ENCODE measurements at places on chromosomes 16 and 17.
A peak's percentile ranks its signal among the peaks of the same experiment; 100 is the strongest.

DNA sequence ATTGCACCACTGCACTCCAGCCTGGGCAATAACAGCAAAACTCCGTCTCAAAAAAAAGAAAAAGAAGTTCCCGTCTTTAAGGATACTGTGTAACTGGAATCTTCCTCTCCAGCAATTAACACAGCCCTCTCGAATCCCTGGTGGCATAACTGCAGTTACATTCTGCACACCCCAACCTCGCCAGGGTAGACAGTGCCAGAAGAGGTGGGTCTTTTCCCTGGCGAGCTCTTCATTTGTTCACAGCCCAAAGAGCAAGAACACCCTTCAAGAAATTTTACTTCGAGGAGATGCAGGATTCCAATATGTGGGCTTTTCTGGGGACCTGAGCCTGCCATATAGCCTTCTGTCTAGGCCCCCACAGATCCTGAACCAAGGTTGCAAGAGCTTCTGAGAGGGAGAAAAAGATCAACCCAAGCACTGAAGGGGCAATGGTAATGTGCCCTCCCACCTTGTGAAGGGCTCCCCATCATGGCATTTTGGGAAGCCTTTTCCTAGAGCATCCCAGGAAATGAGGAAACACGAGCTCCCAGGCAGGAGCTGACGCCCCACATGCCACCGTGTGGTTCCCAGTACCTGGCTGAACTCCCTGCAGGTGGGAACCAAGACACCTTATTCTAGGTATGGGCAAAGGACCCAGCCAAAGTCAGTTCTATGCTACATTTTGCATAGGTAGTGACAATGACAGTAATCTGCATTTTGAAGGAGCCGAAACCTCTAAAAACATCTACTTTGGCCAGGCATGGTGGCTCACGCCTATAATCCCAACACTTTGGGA, 26.9 kb downstream of the TK2 start:
- DNase-seq, result no peak

GRCh38 chr16:8646326-8647053, 25.0 kb downstream of the METTL22 start:
- peak; percentile 77 for DNase-seq

DNA sequence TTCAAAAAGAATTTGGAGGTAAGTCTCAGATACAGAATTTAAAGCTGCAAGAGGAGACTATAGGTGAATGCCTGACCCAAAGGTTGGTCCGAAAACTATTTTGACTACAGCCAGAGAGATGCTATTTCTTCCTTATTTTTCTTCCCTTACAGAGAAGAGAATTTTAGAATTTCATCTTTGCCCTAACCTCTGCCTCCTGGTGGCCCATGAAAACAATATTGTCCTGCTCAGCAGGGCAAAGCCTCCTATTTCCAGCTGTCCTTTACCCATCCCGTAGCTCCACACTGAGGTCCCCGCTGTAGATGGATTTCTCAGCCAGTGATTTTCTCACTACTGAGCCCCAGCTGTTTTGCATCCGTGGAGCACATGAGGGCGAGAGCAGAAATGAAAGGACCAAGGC, 24.6 kb downstream of the HOXB1 start:
- no peak for DNase-seq

DNA sequence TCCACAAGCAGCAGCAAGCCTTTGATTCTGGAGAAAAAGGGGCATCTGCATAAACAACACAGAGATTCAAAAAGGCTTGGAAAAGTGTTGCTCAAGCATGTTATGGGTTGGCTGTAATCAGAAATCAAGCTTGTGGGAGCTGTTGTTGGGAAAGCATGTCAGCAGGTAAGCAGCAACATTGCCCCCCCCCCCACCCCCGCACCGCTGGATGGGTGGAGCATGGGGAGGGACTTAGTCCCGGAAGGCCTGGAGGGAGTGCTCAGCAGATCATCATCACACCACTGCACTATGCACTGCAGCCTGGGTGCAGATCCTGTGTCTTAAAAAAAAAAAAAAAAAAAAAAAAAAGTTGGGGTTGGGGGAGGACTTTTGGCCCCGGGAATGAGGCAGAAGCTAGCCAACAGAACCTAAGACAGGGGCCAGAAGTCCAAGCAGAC, 16.8 kb upstream of the AKAP1 start:
- DNase-seq, result no peak

- DNase-seq, result peak; percentile 95
Observed at GRCh38 chr16:67244387-67245185, 2.7 kb downstream of the FHOD1 start.

- no peak for DNase-seq
Observed at GRCh38 chr17:83056583-83057396, 22.6 kb upstream of the METRNL start.

GRCh38 chr16:17105239-17105797, 365.4 kb downstream of the XYLT1 start:
- DNase-seq, result peak; percentile 8
